AG09319 (cell line): ENCODE measurements at places on chromosomes 4 and X.

DNA sequence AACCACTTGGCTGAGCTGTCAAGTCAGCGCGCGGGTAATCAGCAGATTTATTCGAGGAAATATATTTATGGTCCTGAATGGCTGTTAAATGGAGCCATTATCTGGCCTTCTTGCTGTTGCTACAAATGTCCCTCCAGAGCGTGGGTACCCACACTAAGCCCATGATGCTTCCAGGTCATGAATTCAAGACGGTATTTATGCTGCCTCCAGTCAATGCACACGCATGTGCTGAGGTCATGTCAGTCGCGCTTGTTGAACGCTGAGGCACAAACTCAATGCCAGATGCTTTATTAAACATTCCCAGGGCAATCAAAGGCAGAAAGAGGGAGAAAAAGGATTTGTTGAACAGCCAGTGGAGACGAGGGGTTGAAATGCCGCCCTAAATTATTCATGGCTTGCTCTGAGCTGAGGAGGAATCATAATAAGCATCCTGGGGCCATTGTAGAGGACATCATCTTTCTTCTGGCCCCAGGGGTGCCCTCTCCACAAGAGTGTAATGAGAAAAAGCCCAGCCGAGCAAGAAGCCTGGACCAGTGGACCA is 36.1 kb upstream of the CLDN24 start:
- no peak for DNase-seq

DNA sequence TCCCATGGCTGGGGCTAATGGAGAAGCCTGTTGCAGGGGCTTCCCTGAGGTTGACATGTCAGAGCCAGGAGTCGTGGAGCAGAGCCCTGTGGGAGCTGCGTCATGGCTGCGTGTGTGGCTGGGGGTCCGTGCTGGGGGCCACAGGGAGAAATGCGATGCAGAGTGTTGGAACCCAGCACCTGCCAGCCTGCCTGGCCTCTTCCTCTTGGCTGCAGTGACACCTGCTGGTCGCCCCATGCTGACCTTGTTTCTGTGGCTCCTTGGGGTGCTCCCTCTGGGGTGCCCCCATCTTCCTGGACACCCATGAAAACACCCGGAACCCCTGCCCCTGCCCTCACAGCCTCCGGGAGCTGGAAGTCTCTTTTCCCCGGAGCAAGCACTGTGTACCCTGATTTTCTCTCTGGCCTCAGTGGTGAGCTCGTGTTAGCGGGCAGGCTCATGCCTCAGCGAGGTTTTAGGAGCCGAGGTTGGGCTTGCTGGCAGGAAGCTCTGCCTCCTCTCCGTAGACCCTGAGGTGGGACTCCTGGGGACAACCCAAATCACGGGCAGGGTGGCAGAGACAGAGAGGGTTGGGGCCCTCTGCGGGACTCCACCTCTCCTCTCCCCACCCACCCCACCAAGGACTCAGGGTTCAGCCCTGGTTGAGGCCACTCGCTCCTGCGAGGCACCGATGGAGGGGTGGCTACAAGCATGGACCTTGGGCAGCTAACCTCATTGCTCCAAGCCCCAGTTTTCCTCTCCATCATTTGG is 103.7 kb downstream of the SORCS2 start:
- DNase-seq: peak; percentile 7

DNA sequence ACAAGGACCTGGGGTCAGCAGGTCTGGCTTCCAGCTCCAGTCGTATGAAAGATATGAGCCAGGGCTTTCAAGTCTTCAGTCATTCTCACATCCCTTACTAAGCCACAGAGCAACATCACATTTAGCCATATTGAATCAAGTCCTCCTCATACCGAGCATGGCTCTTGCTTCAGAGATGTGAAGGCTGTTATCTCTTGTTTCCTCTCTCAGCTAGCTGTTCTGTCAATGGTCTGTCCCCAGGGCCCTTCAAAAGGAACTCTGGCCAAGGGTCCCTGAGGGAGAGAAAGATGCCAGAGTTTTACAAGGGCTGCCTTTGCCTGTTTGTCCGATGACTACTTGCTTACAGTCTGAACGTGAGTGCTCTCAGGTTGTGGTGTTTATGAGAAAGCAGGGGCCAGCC is 30.5 kb downstream of the DOCK11 start:
- no peak for DNase-seq

DNA sequence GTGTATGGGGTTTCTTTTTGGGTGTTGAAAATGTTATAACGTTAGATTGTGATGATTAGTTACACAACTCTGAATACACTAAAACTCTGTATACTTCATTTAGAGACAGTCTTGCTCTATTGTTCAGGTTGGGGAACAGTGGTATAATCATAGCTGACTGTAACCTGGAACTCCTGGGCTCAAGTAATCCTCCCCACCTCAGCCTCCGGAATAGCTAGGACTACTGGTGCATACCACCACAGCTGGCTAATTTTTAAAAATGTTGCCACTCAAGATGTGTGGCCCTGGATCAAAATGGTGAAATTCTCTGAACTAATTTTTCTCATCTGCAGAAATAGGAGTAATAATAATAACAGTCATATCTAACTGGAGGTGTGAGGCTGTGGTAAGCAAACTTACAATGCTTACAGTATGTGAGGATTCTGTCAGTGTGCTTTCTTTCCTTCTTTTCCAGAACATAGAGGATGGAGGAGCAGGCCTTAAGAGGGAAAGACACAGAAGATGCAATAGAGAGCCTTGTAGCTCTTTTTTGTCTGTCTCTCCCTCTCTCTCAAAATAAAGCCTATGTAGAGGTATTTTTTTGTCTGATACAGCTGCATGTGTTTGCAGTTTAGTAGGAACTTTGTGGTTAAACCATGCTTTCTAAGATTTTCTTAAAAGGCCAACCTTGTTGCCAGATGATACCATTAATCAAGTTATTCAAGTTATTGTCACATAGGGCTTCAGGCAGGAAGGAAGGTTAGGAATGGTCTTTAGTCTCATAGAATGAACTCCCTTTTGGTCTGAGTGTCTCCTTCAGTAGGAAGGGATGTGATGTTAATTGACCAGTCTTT is 7.5 kb downstream of the ADD1 start:
- no peak for DNase-seq
